Left kidney (tissue), 8 donors: ENCODE measurements at places on chromosomes 7 and 10. TPM values are rescaled to one million over a fixed set of nuclear protein-coding genes. Genes with fewer than 3 reads are reported as not detected.
A peak's percentile ranks its signal among the peaks of the same experiment; 100 is the strongest.

Gene CELF2
- 12.5 TPM for polyA plus RNA-seq

DNA sequence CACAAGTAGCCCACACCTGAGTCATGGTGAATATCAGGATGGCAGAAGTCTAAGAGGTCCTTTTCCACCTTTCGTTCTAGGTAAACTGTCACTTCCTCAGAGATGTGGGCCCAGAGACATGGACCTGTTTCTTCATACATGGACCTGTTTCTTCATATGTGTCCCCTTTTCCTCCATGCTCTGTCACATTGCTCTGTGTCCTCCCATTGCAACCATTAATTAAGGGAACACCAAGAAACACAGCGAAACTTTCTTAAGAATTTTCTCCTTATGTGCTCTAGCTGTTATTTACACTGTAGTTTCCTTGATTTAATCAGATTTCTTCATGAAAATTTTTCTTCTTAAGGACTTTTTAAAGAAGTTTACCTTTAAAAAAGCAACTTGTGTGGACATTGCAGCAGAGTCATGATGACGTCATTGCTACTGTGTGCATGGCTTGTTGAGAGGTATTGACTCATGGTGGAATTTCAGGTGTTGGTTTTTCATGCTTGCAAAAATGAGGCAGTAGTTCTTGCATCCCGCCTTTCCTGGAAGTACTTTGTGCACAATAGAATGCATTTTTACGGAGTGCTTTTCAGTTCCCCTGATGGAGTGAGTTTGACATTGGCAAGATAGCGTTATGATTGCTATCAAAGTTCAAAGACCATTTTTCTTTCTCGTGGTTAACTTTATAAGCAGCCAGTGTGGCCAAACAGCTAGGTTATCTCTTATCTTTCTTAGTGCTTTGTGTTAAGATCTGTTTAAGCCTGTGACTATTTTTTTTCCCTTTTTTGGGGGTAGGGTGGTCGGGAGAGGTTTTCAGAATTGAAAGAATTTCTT is 37.7 kb downstream of the CFAP58 start:
- no peak for DNase-seq

Gene PNLIPRP2
- not detected for polyA plus RNA-seq

GRCh38 chr7:146414373-146414772 is 297.8 kb downstream of the CNTNAP2 start:
- DNase-seq: no peak

- no peak for DNase-seq
Measured at GRCh38 chr7:29139796-29140195, 6.5 kb downstream of the CPVL start.

GRCh38 chr7:123771256-123771655 is 22.5 kb upstream of the WASL start:
- no peak for DNase-seq

DNA sequence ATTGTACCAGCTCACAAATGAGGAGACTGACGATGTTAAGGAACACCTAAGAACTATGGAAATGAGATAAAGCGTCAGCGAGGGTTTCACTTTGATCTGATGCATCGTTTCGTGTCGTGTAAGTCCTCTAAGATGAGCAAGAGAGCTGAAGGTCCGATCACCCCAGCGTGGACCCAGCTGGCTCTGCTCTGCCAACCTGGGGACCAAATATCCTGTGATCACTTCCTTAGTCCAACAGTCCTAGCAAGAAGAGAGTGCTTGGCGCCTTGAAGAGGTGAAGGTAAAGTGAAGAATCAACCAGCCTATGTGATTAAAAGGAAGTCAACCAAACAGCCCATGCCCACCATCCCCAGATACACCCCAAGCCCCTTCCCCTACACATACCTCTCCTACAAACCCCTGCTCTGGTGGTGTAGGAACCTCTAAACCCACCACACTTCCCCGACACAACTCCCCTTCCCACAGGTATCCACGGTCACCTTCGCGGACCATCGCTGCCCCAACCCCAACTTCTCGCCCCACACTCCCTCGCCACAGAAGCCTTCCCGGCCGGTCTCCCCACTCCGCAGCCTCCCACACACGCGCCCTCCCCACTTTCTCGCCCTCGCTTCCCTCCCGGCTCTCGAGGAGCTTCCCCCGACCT is 722 bp downstream of the UPF2 start:
- no peak for DNase-seq

Gene HABP2
- polyA plus RNA-seq: 0.52 TPM

DNA sequence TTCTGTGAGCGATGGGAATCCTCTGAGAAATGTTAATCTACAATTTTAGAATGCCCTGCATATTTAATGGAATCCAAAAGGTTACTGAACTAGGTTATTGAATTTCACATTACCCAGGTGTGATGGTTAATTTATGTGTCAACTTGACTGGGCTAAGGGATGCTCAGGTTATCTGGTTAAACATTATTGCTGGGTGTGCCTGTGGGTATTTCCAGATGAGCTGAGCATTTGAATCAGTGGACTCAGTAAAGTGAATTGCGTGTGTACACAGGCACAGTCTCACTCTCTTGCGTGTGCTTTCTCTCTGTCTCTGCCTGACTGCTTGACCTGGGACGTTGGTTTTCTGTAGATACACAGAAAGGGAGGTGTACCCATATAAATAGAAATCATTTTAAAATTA is 21.7 kb downstream of the RNF32 start:
- DNase-seq: no peak

GRCh38 chr10:44030132-44030531 is 354.8 kb downstream of the CXCL12 start:
- DNase-seq: no peak

GRCh38 chr10:77574438-77574837 is 63.2 kb downstream of the KCNMA1 start:
- DNase-seq: no peak

DNA sequence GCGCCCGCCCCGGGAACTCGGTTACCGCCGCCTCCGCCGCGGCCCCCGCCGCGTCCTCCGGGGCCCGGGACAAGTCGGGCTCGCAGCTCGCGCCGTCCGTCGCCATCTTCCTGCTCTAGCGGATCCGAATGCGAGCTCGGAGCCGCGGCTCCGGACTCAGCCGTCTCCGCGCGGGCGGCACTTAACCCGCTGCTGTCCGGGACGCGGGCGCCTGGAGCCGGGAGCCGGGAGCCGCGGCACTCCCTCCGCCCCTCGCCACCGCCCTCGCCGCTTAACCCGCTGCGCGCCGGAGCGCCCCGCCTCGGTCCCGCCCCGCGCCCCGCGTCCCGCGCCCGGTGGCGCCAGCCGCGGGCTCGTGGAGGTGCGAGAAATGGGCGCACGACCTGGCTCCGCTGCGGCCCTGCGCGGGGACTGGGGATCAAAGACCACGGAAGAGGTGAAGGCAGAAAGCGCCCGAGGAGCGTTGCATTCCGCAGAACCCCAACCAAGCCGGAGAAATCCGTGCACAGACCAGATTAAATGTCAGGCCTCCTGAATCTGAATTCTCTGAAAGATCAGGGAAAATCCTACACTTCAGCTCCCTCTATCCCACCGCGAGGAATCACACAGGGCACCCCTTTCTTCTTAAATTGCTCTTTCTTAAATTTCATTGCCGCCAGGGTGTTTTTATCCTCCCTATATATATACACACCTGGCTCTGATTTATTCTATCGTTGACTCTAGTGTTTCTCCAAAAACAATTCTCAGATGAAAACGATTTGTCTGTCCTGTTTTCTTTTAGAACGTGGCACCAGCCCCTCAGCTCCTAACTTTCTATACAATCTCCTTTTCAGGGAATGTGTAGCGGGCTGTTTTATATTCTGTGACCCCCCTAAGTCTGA is at the start of gene CTTNBP2:
CTTNBP2 (minus strand) TSS at position 132 of the 881 bp plus-strand sequence; CDS start at position 106, 26 bp downstream.
- peak; percentile 50 for DNase-seq

Gene RBP4
- polyA plus RNA-seq: 1.00 TPM

- DNase-seq: peak; percentile 7
Measured at GRCh38 chr7:157494506-157495176, 157.8 kb downstream of the DNAJB6 start.

DNA sequence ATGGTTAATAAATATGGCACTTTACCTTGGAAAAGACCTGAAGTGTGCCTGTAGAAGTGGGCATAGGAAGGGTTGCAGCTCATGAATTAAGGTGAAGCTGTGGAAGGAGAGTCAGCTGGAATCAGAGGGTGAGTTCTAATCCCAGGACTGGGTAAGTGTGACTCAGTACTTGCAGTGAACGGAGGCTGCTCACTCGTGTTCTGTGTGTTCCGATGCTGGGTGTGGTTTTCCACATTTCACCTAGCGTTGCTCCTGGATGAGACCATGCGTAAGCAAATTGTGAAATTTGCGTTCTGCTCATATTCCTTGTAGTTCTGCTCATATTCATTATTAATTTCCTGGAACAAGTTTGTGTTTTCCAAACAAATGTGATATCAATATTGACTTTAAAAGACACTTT is 22.4 kb upstream of the TMEM236 start:
- no peak for DNase-seq

- DNase-seq: no peak
Measured at GRCh38 chr7:124800386-124800785, 34.8 kb upstream of the GPR37 start.

Gene KLF6
- polyA plus RNA-seq: 55.3 TPM

Gene KLLN
- 1.5 TPM for polyA plus RNA-seq
